ENCODE measurements at places on chromosomes 1 and 21.

- peak; percentile 51 for DNase-seq
These were observed 3.7 kb downstream of the TCHH start for GRCh38 chr1:152111515-152111968.

DNA sequence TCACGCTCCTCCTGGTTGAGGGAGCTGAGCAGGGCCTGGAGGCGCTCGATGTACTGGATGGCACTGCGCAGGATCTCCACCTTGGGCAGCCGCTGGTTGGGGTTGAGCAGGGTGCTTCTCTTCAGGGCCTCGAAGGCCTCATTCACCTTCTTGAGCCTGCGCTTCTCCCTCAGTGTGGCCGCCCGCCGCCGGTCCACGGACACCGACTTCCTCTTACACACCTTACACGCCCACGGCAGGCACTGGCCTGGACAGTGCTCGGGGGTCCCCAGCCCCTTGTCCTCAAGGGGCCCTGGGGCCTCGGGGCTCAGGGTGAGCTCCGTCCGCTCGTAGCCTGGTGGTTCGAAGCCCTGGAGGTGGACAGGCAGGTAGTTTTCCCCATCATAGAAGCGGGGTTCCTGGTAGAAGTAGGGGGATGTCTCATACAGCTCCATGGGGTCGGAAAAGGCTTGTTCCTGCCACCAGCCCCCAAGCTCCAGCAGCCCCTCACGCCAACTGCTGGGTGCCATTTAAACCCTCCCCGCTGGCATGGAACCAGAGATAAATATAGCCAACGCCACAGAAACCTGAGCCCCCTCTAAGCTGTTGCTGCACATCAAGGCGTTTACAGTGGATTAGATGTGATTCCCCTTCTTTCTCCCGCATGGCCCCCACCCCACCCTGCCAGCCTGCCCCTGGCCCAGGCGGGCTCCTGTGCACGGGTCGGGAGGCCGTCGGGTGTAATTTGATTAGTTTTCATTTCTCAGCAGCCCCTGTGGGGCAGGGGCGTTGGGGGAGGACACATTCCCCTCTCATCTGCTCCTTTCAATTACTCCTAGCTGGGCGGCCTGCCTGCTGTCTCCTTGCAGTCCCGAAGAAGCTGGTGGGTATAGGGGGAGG, at the start of gene MYOG:
TSS of gene MYOG (minus strand) at position 485 of the 879 bp plus-strand sequence. CDS start at position 434, 51 bp downstream.
- DNase-seq: peak; percentile 90

DNA sequence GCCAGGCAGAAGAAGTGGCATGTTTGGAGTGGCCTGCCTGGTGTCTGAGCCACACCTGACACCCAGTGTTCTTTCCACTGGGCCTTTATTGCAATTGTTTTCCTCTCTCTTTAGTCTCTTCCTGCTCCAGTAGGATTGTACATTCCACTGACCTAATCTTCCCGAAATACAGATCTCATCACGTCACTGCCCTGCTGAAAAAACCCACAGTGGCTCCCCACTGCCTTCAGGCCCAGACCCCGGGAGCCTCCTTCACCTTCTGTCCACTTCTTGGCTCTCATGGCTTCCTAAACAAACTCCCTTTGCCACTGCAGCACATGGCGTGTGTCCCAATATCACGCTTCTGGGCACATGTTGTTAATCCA, 25.3 kb upstream of the ATP5PO start:
- no peak for DNase-seq

DNA sequence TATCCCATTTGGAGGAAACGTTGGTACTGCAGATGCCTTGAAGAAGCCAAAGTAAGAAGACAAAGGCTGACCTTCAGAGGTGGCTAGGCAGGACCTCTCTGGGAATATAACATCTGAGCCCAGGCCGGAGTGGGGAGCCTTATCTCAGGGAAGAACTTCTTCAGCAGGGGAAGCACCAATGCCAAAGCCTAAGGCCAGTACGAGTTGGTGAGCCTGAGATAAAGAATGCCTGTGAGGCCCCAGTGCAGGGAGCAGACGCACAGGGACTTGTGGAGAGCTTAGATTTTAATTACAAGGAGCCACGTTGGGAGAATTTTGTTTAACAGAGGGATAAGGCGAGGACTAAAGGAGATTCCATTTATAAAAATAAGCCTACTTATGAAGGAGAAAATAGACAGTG, 468.8 kb upstream of the RUNX1 start:
- DNase-seq: no peak

- DNase-seq: no peak
These were observed 90.2 kb upstream of the TSPAN2 start for GRCh38 chr1:115179397-115180079.

DNA sequence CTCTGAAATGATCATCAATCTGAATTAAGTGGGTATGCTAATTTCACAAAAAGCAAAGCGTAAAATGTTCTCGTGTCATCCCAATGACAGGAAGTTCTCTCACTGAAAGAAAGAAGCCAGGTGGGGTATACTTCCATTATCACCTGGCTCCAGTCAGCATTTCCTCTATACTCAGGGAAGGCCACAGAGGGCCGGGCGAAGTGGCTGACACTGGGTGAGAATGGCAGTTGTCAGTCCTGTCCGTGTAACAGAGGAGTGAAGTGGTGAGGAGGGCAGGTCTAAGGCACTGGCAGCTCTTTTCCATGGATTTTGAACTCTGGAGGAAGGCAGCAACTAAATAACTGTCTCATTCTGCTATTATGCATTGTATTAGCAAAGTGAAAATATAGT, 60.4 kb downstream of the CAPN2 start:
- no peak for DNase-seq

GRCh38 chr1:229888561-229889001, 178.5 kb upstream of the GALNT2 start:
- no peak for DNase-seq

- DNase-seq: no peak
These were observed 13.2 kb downstream of the PSMD4 start for GRCh38 chr1:151267760-151268159.

- DNase-seq: peak; percentile 86
These were observed 19.2 kb downstream of the AGPAT3 start for GRCh38 chr21:43884012-43884860.

DNA sequence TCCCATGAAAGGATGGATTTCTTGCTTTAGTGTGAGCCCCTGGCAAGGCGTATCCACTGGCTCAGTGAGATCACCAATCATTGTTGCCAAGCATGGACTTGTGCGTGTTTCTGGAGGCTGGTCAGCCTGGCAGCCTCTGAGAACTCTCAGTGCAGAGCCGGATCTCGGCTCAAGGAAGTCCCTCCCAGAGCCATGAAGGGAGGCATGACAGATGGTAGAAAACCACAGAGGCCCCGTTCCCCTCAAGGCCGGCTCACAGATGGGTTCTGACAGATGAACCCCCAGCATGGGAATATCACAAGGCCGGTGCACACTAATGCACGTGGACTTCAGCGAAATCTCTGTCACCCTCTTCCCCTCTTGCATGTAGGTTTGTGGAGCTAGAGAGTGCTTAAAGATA, 290.5 kb downstream of the AJAP1 start:
- no peak for DNase-seq

DNA sequence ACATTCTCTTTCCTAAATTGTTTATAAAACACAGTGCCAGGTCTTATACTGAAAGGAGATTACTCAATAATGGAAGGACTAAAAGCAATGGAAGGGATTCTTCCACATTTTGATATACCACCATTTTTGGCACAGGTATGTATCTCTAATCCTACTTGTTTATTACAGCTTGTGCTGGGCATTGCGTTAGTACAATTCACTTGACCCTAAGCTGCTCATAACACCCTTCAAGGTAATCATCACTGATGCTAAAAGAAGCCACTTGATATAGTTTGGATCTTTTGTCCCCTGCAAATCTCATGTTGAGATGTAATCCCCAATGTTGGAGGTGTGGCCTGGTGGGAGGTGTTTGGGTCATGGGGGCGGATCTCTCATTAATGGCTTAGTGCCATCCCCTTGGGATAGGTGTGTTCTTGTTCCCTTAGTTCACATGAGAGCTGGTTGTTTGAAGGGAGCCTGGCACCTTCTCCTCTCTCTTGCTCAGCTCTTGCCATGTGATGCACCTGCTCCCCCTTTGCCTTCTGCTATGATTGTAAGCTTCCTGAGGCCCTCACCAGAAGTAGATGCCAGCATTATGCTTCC, 71.1 kb downstream of the NIBAN1 start:
- DNase-seq: no peak

DNA sequence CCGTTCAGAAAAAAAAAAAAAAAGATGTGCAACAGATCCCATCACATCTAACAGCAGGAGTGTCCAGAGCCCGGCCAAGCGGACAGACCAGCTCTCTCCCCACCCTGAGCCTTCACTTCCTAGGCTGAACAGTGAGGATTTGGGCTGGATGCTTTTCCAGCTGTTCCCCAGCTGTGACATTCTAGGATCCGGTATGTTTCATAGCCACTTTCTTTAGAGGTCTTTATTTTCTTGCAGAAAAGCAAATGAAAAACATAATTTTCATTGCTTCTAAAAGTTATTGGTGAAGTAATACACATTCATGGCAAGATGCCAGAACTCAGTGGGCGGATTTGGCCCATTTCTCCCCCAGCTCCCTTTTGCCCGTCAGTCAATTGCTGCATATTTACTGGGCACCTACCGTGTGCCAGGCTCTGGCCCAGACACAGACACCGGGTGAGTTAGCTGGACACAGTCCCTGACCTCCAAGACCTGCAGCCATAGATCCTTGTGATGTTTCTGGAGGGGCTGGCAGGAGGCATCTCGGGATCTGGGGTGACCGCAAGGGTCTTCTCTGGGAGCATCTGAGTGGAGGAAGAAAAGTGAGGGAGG, 213.7 kb upstream of the VAMP3 start:
- DNase-seq: no peak

DNA sequence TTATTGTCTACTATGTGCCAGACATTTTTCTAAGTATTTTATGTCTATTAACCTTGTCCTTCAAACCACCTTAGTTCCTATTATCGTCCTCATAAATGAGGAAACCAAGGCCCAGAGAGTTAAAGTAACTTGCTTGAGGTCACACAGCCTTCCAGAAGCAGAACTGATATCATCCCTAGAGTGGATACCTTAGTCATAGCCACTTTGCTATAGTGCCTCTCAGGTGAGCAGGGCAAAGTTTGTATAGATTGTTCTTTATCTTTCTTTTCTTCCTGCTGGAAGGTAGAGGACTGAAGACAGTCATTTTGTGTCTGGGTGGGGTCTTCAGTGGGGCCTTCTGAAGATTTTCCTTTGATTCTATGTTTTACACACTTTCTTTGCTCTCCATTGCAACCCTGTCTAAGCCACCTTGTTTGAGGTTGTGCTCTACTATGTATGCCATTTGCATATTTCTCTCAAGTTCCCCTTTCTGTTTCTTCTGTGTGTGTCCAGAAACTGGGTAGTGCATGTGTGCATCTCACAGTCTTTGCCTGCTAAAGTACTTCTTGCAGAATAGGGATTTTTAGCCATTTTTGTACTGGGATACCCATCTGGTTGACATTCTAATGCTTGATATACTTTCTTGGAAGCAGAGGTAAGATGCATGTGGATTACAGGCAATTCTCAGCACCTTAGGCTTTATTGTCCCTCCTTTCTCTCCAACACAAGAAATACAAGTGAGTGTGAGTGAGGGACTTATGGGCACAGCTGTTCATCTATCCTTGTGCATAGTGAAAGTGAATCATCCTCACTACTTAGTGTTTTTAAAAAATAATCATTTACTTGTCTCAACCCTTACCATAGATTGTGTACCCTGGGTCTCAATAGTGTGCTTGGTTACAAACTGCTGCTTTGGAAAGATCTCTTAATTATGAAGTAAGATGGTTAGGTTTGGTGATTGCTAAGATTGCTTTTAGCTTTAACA, 207.6 kb upstream of the HMCN1 start:
- no peak for DNase-seq

DNA sequence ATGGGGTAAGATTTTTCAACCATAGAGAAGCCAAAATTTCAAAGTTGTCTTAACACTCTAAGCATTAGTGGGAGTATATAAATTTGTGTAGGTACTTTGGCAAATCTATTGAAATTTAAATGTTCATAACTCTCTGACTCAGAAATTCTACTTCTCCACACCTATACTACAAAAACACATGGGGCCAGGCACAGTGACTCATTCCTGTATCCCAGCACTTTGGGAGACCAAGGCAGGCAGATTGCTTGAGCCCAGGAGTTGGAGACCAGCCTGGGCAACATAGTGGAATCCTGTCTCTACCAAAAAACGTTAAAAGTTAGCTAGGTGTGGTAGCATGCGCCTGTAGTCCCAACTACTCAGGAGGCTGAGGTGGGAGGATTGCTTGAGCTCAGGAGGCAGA, 41.3 kb upstream of the RAVER2 start:
- no peak for DNase-seq

- no peak for DNase-seq
These were observed 155.7 kb downstream of the ADSS2 start for GRCh38 chr1:244296003-244296402.

DNA sequence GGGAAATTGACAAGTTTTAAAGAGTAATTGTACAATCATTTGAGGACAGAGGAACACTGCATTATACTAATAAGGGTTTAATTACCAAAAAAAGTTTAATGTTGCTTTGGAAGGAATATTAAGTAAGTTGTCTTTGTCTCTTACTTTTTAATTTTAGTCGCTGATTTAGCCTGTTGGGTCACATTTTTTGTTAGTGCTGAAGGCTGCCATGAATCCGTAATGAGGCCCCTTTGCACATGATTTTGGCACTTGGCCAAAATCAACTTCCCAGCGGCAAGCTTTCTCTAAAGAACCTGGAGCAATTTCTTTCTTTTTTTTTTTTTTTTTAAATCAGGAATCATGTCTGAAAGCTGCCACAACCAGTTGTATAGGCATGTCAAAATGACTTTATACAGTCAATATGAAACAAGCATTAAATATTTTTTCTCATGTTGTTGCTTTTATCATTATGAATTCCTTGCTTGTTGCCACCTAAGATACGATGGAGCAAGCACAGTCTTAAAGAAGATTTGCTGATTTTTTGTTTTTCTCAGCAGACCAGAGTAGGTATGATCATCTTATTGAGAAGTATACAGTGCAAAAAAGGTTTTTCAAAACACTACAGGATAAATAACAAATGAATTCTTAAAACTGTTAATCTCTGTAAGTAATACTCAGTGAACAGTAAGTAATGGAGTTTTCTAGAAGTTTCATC, 690.4 kb downstream of the USP25 start:
- DNase-seq: no peak

- DNase-seq: no peak
These were observed 522.6 kb upstream of the PLXNA2 start for GRCh38 chr1:208766832-208767231.

GRCh38 chr1:9881838-9882249, 28.2 kb downstream of the CTNNBIP1 start:
- no peak for DNase-seq

GRCh38 chr1:117453958-117454357, 86.7 kb downstream of the MAN1A2 start:
- DNase-seq: no peak

- no peak for DNase-seq
These were observed 144.2 kb upstream of the POGK start for GRCh38 chr1:166695115-166695514.

DNA sequence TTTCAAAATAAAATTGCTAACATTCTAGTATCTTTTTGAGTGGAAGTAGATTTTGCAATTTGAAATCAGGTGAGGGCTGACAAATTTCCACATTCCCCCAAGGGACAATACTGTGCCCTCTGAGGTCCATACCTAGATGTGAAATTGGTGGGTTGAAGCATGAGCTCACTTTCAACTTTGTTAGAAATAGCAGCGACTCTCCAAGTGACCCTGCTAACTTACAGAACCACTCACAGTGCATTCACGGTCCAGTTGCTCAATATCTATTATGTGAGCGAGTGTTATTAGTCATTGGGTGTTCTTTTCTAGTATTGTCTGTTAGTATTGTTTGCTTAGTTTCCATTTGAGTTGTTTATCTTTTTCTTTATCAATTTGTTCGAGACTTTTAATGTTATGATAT, 53.6 kb upstream of the ASB17 start:
- DNase-seq: no peak
